RPMI7951 (cell line): ENCODE measurements at places on chromosomes 11 and 22. TPM values are rescaled to one million over a fixed set of nuclear protein-coding genes. Genes with fewer than 3 reads are reported as not detected.

- DNase-seq = no peak
Observed at GRCh38 chr11:92965196-92965595, 4.3 kb upstream of the MTNR1B start.

DNA sequence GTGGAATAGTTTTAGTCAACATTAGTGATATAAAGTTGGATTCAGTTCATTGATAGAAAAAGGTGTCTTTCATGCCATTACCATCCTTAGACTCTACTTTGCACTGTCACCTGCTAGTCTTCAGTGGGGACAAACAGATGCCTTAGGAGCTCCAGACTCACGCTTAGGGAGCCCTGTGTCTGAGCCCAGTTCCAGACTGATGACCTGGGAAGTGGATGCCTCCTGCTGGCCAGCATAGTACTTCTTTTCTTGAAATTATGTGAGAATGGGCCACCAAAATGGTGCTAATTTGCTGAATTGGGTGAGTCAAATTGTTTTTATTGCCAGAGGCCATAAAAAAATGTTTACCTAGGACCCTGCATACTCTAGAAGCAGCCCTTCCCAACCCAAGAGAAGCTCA, 53.9 kb downstream of the NOX4 start:
- DNase-seq = no peak

DNA sequence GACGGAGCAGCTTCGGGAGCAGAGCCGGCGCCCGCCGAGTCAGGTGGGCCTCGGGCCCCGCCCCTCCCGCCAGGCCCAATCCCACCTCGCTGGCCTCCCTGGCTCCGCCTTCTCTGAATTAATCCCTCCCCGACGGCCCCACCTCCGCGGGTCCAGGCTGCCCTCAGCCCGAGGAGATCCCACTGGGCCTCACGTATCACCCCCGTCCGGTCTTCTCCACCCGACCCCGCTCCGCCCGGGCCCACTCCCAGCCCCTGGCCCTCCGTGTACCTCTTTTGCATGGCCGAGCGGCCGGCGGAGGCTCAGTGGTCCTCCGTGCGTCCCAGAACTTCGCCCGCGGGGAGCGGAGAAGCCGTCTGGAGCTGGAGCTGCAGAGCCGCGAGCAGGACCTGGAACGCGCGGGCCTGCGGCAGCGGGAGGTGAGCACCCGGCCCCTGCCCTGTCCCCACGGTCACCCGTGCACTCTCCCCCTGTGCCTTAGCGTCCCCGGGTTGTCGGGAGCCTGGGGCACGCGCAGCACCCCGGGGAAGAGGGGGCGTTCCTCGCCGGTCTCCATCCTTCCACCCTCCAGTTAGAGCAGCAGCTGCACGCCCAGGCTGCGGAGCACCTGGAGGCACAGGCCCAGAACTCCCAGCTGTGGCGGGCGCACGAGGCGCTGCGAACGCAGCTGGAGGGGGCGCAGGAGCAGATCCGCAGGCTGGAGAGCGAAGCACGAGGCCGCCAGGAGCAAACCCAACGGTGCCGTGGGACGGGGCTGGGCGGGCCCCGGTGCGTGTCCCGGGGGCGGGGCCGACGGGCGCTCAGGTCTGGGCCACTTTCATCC, 2.2 kb upstream of the CD151 start:
- peak; percentile 47 for DNase-seq

DNA sequence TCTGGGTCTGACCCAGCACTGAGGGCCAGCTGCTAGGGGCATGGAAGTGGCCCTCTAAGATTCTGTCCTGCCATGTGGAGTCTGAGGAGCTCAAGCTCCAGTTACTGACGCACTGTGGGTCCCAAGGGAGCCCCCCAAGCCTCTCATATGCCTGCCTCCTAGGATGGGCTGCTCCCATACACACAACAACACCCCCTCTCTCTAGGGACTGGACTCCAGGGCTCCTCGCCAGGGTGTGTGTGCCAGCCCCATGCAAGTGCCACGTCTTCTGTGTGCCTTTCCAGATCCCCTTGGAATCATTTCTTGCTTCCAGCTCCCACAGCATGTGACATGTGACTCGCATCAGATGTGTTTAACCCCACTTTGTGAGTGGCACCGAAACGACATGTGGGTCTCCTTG, 234.5 kb downstream of the CEP164 start:
- no peak for DNase-seq

GRCh38 chr11:65919573-65920371, 546 bp downstream of the DRAP1 start:
- DNase-seq = no peak

GRCh38 chr11:127600674-127601073, 600.1 kb upstream of the KIRREL3 start:
- no peak for DNase-seq

- no peak for DNase-seq
Observed at GRCh38 chr11:88064097-88064705, 111.0 kb downstream of the RAB38 start.

- no peak for DNase-seq
Observed at GRCh38 chr11:13008061-13008435, 1.1 kb upstream of the RASSF10 start.

- DNase-seq = peak; percentile 11
Observed at GRCh38 chr11:111851636-111852035, 19.7 kb downstream of the ALG9 start.

DNA sequence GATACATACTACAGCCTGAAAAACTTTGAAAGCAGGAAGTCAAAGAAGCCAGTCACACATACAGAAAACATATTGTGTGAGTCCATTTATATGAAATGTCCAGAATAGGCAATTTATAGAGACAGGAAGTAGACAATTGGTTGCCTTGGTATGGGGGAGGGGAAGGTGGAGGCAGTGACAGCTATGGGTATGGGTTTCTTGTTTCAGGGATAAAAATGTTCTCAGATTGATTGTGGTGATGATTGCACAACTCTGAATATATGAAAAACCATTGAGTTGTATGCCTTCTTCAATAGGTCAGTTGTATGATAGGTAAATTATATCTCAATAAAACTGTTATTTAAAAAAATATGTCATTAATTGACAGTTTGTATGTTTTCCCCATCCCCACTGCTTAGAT, 137.6 kb downstream of the SNX19 start:
- DNase-seq = no peak

Gene OR52H1
- not detected in 2 replicates for total RNA-seq

Gene KRTAP5-11
- total RNA-seq = not detected in 2 replicates

Gene DCDC1
- under 0.01 TPM in 1 of 2 replicates, not detected in the other for total RNA-seq

Gene C11orf91
- total RNA-seq = not detected in 2 replicates
